Pericardium fibroblast (primary cell): ENCODE measurements at places on chromosomes 5 and 9. TPM values are rescaled to one million over a fixed set of nuclear protein-coding genes. Genes with fewer than 3 reads are reported as not detected.

The FAM53C gene
- total RNA-seq = 23.8 and 24.7 TPM in 2 replicates

The COL15A1 gene
- 1.8 and 3.2 TPM in 2 replicates for total RNA-seq

The SLC27A4 gene
- total RNA-seq = 11.5 and 20.7 TPM in 2 replicates

The ELOVL7 gene
- 0.09 TPM in 1 of 2 replicates, not detected in the other for total RNA-seq

The WDR38 gene
- not detected in 2 replicates for total RNA-seq

The ENTPD2 gene
- 0.09 and 0.12 TPM in 2 replicates for total RNA-seq

The FAT2 gene
- total RNA-seq = not detected in 2 replicates

The GBGT1 gene
- 3.2 and 7.4 TPM in 2 replicates for total RNA-seq

The TICAM2 gene
- total RNA-seq = 1.1 and 1.6 TPM in 2 replicates

The TAS2R1 gene
- total RNA-seq = not detected in 2 replicates

The ZNF300 gene
- total RNA-seq = 2.6 and 4.6 TPM in 2 replicates

The SPZ1 gene
- not detected in 2 replicates for total RNA-seq

The C5 gene
- 1.4 and 5.6 TPM in 2 replicates for total RNA-seq

The ANKRD33B gene
- total RNA-seq = 6.4 and 7.4 TPM in 2 replicates

The RALGDS gene
- 14.6 and 15.3 TPM in 2 replicates for total RNA-seq

The PCDHA4 gene
- total RNA-seq = 0.23 TPM in 1 of 2 replicates, not detected in the other

The CAMLG gene
- total RNA-seq = 23.9 and 42.6 TPM in 2 replicates
